ENCODE measurements at places on chromosomes 1 and 21.

DNA sequence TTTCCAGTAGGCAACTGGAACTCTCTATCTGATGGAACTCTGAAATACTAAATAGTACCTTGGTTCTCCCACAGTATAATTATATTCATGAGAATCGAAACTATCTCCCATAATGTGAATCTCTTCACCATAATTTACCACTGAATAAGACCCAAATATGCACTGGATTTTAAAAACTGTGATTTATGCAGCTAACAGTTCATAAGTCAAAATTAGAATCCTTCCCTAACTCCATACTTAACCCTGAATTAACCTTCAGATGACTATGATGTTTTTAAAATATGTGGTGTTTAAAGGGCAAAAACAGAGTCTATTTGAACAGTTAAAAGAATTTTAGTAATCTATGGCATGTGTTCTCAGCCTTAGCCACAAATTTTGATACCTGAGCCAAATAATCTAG is 22.9 kb upstream of the SLC44A3 start:
- DNase-seq = no peak

GRCh38 chr1:38009088-38009840 is 3.3 kb upstream of the UTP11 start:
- no peak for DNase-seq

DNA sequence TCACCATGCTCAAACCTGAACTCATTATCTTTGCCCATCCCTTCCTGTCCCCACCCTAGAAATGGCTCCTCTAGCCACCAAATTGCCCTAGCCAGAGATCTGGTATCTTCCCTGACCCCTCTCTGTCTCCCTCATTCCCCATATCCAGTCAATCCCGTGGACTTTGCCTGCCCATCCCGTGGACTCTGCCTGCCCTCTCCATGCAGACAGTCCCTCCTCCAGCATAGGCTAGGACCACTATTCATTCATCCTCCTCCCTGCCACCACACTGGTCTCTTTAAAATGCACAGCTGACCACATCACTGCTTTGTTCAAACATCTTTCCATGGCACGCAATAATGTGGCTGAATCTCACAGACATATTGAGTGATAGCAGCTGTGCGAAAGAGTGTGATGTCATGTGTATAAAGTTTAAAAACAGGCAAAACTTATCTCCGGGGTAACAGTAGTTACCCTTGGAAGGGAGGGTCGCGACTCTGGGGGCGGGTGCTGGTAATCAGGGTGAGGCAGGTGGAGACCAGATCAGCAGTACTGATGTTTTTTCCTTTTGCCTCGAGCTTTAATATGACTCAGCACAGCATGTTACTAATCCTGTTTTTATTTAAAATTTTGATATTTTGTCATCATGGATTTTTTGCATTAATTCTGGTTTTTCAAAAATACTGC is 4.8 kb upstream of the SLC2A1 start:
- no peak for DNase-seq

DNA sequence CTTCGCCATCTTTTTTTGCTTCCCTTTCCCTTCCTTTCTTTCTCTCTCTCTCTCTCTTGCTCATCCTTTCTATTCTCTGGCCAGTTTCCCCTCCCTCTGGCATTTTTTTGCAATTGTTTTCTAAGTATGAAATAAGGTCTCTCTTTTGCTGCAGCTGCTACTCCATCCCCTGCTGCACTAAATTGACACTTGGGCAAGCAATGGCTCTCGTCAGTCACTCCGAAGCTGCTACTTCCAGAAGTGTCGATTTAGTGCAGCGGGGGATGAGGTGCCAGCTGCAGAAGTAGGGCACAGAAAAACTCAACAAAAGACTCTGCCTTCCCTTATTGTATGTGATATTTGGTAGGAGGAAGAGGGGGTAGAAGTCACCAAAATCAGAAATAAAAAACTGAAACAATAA is 642.3 kb downstream of the RWDD3 start:
- no peak for DNase-seq

DNA sequence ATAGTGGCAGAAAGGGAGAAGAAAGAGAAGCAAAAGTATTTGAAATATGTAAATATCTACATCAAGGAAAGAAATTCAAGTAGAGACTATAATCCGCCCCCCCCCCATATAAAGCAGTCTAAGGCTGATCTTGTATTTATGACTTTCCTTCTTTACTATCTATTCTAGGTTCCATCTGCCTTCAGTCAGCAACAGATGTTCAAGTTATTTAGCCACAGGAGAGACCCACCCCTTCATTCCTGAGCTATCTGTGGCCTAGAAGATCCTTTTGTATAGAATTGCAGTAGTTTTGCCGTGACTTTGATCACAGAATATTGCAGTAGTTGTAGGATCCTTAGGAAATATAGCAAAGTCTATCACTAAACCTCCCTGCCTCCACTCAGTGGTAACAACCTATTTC is 10.7 kb upstream of the BSDC1 start:
- no peak for DNase-seq

DNA sequence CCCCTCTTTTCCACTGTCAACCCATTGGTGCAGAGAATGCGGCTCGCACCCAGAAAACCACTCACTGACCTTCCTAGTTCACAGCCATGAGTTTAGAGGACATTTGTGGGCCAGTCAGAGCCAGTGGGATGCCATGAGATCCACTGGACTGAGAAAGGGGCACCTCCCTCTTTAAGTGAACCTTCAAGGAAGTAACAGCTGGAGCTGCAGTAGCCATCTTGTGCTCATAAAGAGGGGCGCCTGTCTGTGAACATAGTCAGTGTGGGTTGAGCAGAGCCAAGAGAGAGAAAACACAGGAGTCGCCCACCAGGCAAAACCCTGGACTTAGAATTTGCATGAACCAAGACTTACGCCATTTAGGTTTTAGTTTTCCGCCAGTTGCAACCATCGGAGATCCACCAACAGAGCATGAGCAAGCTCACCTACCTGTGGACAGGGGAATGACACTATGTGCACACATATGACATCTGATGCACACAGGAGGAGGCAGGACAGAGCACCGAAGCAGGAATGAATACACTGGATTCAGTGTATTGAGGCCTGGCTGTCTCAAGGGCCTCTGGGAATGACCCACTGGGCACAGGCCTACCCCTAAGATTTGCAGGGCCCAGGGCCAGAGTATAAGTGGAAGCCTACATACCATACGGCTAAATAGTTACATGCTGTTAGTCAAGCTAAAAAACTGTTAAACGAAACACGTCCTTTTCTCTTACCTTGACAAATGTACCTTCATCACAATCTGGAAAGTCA is 151.6 kb downstream of the GRIK3 start:
- no peak for DNase-seq

GRCh38 chr1:103497404-103497803 is 28.1 kb upstream of the RNPC3 start:
- DNase-seq = no peak
